MG63 (cell line): ENCODE measurements at places on chromosomes 5 and 9.

GRCh38 chr5:123000731-123001130 is 35.8 kb downstream of the PPIC start:
- no peak for DNase-seq

- DNase-seq, result no peak
Measured at GRCh38 chr9:10548348-10548747, 64.5 kb downstream of the PTPRD start.

DNA sequence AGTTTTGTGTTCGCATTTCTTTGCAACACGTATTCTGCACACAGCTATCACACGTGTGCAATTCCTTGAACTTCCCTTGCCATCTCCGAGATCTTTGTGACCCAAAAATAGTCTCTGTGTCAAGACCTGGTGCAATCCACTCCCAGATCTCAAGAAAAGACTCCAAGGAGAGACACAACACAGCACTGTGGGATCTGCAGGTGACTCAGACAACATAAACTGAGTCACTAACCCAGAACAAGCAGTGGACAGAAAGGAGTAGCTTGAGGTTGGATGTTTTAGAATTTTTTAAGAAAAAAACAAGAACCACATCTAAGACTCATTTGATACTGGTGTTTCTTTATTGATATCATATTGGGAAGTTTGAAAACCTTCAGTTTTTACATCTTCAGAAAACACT is 396.9 kb downstream of the AGTPBP1 start:
- DNase-seq, result no peak

- no peak for DNase-seq
Measured at GRCh38 chr5:3736926-3737325, 141.3 kb downstream of the IRX1 start.

DNA sequence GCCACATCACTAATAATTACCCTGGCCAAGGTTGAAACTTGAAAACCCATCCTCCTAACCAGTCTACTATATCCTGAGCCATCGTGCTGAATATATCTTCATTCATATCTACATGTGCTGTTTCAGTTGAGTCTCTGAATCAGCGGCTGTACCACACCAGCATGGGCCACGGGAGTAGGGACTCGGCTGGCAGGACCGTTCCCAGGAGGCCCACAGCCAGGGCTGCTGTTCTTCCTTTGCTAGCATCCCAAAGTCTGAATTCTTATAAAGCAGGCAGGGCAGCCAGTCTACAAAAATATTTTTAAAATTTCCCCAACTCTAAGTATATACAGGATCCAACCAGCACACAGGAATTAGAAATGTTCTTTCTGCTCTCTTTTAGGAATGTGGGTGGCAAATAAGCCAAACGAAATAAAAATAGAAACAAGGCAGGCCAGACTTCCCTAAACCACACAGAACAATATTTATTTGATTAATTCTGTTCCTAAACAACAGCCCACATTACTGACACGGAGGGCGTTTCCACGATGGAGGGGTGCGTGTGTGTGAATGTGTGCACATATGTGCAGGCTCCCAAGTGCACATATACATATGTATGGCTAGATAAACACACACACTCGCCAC is 42.8 kb upstream of the EQTN start:
- no peak for DNase-seq

GRCh38 chr9:29039258-29039657 is 1466.0 kb upstream of the C9orf72 start:
- no peak for DNase-seq

DNA sequence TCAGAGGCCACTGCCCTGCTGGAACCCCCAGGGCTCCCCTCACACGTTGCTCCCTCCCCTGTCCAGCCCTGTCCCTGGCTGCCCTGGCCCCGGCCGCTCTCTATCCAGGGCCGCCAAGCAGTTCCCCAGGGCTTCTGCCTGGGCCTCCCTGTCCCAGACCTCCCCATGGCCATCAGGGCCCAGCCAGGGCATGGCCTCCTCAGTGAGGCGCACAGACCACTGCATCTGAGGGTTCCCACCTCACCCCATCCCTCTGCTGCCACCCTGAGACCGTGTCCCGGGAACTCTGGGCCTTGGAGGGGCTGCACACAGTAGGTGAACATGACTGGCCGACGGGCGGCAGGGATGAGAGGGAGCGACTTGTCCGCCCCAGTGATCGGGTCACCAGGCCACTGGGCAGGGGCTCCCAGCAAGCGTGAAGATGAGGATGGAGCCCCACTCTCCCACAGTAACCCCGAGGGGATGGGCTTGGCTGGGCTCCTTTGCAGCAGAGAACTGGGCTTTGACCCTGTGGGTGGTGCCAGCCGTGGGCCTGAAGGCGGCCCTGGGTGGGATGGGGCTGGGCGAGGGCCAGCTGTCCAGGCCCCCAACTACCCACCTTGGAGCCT is 108.4 kb upstream of the SARDH start:
- DNase-seq, result no peak

- no peak for DNase-seq
Measured at GRCh38 chr9:91403665-91404543, 19.7 kb downstream of the NFIL3 start.

DNA sequence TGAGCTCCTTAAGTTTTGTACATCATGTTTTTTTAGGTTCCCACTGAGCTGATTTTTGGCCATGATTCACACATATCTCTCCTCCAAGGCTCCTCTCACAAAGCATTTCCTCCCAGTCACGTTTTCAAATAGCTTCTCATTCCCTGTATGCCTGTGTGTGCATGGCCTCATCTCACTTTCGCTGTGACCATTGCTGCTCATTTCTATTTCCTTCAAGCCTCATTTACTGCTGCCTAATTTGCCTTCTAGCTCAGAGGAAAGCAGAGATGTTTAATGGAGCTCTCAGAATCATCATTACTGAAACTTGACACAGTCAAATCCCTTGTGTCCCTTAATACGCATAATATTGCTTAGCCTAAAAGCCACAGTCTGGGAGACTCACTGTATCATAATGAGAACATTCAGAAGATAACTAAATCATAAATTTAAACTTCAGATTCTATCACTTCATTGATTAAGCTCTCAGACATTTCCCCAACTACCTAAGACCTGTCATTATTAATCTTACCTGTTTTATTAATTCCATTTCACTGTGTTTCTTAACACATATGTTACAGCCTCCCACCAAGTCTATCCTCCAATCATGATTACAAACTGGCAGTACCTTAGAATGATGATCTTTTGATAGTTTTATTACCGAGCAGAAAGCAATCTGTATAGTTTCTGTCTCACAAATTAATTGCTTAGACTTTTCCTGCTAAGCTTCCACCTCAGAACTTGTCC is 278.3 kb upstream of the PTGER4 start:
- no peak for DNase-seq

- peak; percentile 69 for DNase-seq
Measured at GRCh38 chr5:95731571-95732554, 727 bp downstream of the RHOBTB3 start.

- DNase-seq, result no peak
Measured at GRCh38 chr9:123058834-123059233, 25.4 kb downstream of the GPR21 start.

- no peak for DNase-seq
Measured at GRCh38 chr9:95438561-95439357, 78.0 kb downstream of the PTCH1 start.

- no peak for DNase-seq
Measured at GRCh38 chr9:86893811-86894490, 53.4 kb downstream of the GAS1 start.

- peak; percentile 66 for DNase-seq
Measured at GRCh38 chr5:125326150-125326510, 579.7 kb upstream of the ZNF608 start.

DNA sequence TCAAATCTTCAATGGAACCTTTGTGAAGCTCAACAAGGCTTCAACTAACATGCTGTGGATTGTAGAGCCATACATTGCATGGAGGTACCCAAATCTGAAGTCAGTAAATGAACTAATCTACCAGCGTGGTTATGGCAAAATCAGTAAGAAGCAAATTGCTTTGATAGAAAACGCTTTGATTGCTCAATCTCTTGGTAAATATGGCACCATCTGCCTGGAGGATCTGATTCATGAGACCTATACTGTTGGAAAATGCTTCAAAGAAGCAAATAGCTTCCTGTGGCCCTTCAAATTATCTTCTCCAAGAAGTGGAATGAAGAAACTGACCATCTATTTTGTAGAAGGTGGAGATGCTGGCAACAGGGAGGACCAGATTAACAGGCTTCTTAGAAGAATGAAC is 54.7 kb upstream of the TTC39B start:
- DNase-seq, result no peak

GRCh38 chr5:148993283-148993936 is 69.5 kb downstream of the SH3TC2 start:
- no peak for DNase-seq

DNA sequence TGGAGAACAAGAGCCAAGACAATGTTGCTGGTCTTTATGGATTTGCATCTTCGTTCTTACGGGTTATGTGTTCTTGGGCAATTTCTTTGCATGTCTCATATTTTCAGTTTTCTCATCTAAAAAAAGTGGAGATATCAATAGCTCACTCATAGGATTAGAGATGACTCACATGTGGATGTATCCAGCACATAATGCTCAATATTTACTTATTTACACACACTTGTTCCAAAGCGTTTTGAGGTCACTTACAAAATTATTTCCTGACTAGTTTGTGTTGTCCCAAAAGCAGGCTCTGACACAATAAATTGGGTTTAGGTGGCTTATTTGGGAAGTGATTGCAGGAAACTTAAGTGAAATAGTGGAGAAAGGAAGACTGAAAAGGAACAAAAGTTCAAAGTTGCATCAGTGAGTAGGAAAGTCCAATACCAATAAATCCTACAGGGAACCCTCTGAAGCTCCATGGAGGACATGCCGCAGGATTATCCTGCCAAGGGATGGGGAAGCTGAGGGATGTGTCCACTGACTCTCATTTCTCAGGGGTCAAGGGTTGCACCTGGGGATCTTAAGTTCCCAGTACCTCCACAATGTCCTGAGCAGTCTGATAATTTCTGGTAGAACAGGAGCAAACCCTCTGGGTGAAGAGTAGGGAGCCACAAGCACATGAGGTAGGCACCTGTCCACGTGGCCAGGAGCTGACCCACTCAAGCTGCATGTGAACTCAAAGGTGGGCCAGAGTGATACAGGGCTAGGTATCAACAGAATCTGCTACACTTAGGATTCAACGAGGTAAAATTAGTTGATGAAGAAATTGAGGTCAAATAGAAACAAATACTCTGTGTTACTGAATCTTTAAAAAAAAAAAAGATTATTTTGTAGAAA is 37.4 kb upstream of the SLC44A1 start:
- DNase-seq, result no peak

- DNase-seq, result no peak
Measured at GRCh38 chr9:33332011-33332410, 41.7 kb downstream of the NFX1 start.

DNA sequence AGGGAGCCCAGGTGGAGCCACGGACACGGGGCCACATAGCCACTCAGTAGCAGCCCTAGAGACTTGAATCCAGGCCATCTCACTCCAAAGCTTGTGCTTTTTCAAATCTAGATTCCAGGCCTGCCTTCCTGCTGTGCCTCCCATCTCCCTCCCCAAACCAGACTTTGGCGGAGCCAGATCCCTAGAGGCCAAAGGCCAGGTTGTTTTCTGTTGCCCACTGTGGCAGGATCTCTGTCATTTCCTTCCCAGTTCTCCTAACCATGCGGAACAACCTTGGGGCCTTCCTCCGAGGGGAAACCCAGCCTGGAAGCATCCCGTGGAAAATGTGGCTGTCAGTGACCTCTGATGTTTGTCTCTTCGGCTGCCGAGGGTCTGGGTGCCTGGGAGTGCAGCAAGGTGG is 16.4 kb upstream of the RPS14 start:
- no peak for DNase-seq

DNA sequence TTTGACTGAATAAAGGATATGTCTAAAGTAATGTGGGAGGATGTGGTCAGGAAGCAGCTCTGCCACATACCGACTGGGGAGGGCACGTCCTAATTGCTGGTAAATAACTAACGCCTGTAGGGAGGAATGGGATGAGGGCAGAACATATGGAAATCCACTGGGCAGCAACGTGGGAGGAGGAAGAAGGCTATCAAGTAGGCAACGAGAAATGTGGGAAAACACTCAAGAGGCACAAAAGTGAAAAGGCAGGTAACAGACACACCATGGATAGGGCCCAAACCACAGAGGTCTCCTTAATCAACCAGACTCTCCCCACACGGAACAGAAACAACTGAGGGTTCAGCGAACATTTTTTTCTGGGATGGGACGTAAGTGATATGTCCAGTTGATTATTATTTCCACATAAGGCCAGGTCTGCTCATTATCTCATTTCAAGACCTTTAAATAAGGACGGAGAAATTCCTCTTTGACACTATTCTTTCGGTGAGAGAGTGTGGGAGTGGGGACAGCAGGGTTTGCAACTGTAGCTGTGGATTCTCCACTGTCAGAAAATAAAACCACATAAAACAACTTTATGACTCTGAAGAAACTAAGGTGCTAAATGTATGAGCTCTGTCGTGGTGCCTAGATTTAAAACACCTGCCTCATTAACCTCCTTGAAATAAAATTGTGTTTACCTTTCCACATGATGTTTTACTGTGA is 17.0 kb downstream of the IARS1 start:
- DNase-seq, result no peak

DNA sequence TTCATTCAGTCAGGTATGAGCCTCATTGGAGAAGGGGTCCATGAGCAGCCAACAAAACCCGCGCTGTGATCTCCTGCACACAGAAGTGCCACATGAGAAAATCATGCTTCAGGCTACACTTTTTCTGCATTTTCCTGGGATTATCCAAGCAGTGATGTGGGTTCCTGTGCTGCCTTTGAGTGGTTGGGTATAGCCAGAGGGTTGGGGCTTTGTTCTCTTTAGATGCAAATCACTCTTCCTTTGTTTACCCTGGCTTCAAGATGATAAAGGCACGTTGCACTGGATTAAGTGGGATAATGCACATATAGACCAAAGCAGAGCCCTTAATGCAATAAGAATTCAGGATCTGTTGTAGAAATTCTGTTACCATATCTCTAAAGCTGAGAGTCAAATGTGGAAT is 18.7 kb downstream of the ECM2 start:
- DNase-seq, result no peak

DNA sequence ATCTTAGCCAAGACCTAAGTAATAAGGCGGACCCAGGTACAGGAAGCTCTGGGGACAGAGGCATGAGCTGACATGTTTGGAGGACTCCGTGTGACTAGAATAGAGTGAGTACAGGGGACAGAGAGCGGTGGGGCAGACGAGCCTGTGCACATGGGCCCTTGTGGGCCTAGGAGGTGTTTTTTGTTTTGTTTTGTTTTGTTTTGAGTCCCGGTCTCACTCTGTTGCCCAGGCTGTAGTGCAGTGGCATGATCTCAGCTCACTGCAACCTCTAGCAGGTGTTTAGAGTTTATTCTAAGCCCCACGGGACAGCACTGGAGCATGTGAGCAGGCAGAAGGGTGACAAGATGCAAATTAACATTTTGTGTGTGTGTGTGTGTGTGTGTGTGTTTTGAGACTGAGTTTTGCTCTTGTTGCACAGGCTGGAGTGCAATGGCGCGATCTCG is 3.1 kb upstream of the EEIG1 start:
- no peak for DNase-seq

DNA sequence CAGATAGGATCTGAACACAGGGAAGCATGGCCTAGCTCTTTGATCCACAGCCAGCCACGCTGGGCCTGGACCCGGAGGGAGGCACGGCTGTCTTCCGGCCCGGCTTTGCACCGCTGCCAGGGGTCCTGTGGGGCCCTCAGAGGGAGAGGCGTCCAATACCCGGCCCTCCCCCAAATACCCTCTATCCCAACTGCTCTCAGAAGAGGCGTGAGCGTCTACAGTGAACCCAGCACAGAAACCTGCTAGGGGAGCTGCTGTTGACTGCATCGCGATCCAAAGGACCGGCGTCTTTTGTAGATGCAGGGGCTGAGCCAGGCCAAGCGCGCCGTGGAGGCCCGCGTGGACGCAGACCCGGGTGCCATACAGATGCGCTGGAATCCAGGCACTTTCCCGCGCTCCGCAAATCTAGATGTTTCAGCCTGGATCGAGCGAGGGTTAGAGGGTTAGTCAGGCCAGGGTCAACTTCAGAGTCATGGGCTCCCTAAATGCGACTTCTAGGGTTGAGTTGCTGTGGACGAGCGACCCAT is 1.1 kb upstream of the TCF7 start:
- no peak for DNase-seq
